Suprapubic skin (tissue), 4 donors: ENCODE measurements at places on chromosomes 1 and 21.

DNA sequence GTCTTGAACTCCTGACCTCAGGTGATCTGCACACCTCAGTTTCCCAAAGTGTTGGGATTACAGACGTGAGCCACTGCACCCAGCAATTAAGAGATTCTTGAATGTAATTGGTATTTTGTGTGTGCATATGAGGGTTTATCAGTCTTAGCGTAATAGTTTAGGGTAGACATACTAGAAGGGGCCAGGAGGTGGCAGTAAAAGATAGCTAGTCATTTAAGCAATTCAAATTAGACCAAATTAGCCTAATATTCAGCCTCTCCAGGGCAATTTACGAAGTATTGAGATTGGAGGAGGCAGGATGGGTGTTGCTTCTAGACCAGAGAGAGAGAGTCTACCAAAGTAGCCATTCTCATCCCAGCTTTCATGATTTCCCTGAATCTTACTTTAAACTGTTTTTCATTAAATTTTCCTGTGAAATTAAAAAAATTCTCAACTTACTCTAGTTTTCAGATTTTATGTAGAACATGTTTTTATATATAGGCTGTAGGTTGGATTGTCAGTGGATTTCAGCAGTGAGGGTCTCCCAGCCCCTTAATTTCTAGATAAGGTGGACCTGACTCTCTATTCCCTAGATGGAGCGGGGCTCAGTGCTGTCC, 119.7 kb downstream of the HHAT start:
- H3K4me3 ChIP-seq = no peak overlapping the region
- H3K4me1 ChIP-seq = no peaks in the 10 kb centered on the region
- H3K27ac ChIP-seq = no peak overlapping the region
- H3K27me3 ChIP-seq = no peaks in the 10 kb centered on the region
- no peaks in the 10 kb centered on the region for H3K36me3 ChIP-seq

DNA sequence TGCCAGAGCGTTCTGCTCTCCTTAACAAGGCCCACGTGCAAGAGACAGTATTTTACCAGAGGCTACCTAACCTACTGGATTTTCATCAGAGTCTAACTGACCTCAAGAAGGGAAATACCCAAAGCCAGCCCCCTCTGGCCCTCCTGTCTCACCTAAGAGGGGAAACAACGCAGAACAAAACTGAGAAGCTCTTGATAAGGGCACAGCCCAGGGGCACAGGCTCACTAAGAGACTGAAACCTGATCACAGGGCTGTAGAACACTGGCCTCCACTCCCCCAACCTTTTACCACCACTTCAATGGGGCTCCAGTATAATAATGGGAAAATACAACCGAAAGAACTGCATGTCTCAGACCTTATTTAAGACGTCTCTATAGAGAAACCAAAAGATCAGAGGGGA, 449.5 kb upstream of the CAMK1G start:
- H3K4me1 ChIP-seq = no peaks in the 10 kb centered on the region
- no peaks in the 10 kb centered on the region for H3K36me3 ChIP-seq
- no peak for DNase-seq
- H3K27ac ChIP-seq = no peak overlapping the region
- H3K27me3 ChIP-seq = no peaks in the 10 kb centered on the region

DNA sequence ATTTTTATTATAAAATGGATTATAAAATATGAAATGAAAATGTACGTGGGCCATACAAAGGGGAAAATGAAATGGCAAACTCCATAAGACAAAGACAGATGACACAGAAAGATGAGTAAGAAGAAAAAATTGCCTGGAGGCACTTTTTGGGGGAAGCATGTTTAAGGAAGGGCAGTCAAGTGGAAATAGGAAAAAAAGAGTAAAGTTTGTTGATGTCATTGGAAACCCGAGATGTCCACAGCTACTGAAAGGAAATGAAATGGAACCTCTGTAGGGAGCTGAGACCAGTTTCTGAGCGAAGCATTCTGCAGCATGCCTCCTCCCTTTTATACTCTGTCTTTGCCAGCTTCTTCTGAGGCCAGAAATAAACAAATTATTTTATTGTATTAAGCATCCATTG, 203.4 kb upstream of the UBE2U start:
- H3K4me3 ChIP-seq = no peak overlapping the region
- H3K36me3 ChIP-seq = no peaks in the 10 kb centered on the region
- H3K27me3 ChIP-seq = no peaks in the 10 kb centered on the region
- no peak overlapping the region for H3K27ac ChIP-seq
- DNase-seq = no peak

GRCh38 chr1:43255438-43256210, 14.2 kb upstream of the TMEM125 start:
- H3K27me3 ChIP-seq = no peaks in the 10 kb centered on the region
- H3K4me1 ChIP-seq = no peaks in the 10 kb centered on the region
- DNase-seq = no peak
- H3K36me3 ChIP-seq = no peaks in the 10 kb centered on the region

- no peaks in the 10 kb centered on the region for H3K27me3 ChIP-seq
- H3K4me3 ChIP-seq = no peak overlapping the region
- no peaks in the 10 kb centered on the region for H3K36me3 ChIP-seq
- DNase-seq = no peak
Measured at GRCh38 chr1:218778257-218779126, 395.2 kb upstream of the LYPLAL1 start.
